ENCODE measurements at places on chromosomes 3 and 15.
A peak's percentile ranks its signal among the peaks of the same experiment; 100 is the strongest.

DNA sequence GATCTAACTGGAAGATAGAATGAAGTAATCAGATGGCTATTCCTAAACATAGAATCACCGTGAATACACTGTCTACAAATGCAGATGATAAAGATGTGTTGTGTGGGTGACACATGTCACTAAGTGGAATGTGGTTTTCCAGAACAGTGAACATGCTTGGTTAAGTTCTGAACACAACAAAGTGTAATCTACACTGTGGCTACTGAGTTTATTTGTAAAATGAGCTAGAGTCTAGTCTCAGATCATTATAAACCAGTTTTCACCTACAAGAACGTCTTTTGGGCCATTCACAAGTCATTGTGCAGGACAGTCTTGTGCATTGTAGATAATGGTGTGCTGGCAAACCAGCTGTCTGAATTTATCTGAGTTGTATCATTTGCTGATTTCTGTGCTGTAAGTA is 35.3 kb downstream of the OXNAD1 start:
- DNase-seq, result no peak

- DNase-seq, result no peak
Observed at GRCh38 chr3:131401978-131402377, 20.4 kb downstream of the NUDT16 start.

DNA sequence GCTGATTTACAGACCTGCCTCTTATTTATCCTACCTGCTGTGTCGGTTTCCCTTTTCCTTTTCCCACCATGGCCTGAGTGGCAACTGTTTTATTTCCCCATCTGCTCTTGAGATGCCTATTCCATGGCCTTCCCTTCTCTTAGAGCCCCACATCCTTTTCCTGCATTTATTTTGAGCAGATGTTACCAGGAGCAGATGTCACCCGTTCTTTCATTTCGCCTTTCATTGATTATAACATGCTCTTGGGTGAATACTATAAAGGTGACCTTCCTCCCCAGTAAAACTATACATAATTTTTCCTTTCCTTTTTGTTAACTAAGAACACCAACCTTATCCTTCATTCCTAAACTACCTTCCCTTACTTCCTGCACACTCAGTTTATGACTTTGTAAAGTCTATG is 8.5 kb upstream of the P2RY1 start:
- no peak for DNase-seq

DNA sequence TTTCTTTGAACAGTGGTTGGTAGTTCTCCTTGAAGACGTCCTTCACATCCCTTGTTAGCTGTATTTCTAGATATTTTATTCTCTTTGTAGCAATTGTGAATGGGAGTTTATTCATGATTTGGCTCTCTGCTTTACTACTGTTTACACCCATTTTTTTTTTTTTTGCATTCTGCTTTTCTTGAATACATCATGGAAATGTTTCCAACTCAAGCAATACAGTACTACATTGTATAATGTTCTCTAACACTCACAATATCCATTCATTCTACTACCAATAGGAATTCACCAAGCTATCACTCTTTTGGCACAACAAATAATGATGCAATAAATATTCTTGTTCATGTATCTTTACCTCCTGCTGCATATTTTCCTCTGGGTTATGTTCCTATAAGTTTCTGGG is 801.7 kb downstream of the NTRK3 start:
- DNase-seq, result no peak

- peak; percentile 62 for DNase-seq
Observed at GRCh38 chr3:43699864-43700263, 9.1 kb downstream of the ABHD5 start.

- no peak for DNase-seq
Observed at GRCh38 chr3:3851621-3852323, 52.5 kb downstream of the LRRN1 start.

GRCh38 chr3:155852341-155852740 is 1.9 kb downstream of the SLC33A1 start:
- DNase-seq, result no peak

DNA sequence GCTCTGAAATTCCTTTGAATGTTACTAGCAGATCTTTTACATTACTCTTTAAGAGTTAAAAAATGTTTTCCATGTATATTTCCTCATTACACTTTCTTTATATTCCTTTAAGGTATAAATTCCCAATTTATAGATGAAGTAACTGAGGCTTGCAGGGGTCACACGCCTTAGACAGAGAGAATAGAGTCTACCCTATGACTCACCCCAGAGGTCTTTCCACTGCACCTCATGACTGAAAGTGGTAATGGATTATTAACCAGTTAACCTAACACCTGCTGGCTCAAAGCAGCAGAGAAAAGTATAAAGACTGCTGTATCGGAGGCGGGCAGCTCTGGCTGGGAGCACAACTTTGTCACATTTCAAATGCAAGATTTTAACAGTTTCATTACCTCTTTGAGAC is 37.7 kb downstream of the LDHAL6B start:
- no peak for DNase-seq

GRCh38 chr3:57855943-57856342 is 99.8 kb downstream of the SLMAP start:
- DNase-seq, result no peak

DNA sequence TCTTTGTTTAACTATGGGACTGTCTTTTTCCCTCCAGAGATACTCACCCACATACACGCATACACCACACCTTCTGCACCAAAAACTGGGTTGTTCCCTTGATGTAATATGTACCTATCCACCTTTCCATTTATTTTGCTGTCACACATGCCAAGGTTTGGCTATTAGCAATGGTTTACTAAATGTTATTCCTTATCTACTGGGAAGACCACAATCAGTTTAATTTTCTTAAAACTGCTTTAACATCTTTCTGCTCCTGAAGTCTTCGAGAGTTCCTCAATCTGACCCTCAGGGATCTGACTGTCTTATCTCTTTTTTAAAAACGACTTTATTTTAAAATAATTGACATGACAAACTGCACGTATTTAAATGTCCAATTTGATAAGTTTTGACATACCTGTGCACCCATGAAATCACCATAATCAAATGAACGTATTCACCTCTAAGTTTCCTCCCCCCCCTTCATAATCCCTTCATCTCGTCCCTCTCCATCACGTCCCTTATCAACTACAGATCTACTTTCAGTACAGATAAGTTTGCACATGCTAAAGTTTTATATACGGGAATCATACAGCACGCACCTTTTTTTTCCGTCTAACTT is 805 bp upstream of the TRPM7 start:
- DNase-seq, result no peak

DNA sequence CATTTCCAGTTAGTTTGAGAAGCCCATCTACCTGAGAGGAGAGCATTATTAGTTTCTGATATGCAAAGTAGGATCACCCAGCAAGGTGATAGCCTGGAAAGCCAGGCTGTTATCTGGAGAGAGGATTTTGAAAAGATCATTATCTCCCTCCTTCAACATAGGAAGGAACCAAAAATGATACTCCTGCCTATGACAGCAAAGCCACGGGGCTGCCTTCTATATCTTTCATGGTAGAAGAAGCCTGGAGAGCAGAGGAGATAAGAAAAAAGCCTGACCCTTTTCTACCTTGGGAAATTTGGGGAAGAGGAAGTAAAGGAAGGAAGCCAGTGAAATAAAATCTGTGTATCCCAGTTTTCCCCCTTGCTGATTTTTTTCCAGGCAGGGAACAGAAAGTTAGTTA is 205.5 kb downstream of the MFSD1 start:
- no peak for DNase-seq

DNA sequence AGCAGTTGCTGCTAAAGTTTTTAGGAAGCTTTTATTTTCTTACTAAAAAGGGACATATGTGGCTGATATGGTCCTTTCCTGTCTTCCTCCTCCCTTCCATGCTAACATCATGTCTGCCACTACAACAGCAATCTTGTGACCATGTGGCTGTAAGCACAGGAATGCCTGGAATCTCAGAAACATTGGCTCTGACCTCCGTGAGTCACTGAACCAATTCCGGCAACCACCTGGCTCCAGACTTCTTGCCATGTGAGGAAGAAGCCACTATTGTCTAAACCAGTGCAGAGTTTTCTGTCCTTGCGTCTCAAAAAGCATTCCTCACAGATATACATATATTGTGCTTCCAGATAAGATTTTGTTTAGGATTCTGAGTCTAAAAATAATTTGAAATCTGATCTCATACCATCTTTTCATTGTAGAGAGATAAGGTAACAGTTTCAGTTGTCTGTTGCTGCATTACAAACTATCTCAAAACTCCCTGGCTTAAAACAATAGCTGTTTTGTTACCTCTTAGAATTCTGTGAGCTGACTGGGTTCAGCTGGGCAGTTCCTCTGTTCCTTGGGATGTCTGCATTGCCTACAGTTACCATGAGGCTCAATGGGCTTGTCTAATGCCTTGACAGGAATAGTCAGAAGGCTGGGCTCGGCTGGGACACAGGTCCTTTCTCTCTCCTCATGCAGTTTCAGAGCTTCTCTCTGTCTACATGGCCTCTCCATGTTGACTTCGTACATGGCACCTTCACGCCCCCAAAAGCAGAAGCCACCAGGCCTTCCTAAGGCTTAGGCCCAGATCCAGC is 77.3 kb upstream of the MAGI1 start:
- no peak for DNase-seq

DNA sequence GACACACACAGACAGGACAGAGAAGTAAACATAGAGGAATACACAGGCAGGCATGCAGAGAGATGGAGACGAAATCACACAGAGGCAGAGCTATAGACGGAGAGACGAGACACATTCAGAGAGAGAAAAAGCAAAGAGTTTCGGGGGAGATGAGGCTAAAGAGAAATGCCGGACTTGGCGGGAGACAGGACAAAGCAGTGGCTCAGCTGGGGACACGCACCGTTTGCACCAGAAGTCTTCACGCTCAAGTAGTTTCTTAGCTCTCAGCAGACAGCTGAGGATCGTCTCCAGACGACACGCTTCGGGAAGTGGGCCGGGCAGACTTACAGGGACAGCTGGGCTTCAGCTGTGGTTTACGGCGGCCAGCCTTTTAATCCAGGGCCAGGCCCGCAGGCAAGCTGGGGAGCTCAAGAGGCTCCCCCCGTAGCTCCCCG is 56.2 kb upstream of the DLG1 start:
- no peak for DNase-seq

DNA sequence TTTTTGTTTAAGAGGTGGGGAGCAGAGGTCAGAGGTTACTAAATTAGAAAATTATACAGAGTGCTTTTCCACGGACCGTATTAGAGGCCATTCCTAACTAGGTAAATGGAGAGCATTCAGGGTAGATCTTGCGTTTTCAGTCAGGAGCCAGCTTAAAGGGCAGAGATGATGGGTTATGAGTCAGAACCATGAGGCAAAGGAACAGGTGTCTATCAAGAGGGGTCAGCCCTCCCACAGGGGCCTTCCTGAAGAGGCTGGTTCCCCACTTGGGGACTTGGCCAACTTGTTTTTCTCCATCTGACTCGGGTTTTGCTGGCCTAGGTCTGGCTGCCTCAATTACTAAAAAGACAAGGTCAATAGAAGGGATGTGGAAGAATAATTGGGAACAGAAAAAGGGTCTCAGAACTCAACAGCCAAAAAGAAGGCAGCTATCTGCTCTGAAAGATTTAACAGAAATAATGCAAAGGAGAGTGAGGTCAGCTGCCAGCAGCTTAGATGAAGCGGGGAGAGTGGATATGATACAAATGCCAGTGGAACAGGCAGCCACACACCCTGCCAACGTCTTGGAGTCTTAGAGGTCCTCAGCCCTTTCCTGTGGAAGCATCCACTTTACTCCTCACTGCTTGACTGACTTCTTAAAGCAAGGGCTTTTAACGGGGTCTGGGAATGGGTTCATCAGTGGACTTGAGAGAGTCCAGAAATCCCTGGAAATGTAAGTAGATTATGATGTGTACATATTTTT is 17.6 kb downstream of the MTMR14 start:
- DNase-seq, result no peak
